Muscle of leg (tissue), 16 donors: ENCODE measurements at places on chromosomes 6 and 20. TPM values are rescaled to one million over a fixed set of nuclear protein-coding genes. Genes with fewer than 3 reads are reported as not detected.

Gene TMEM74B
- 2.2 TPM for polyA plus RNA-seq

Gene HEY2
- polyA plus RNA-seq: 14.8 TPM

Gene KIAA0408
- 17.7 TPM for polyA plus RNA-seq

Gene MMS22L
- polyA plus RNA-seq: 6.4 TPM

Gene NRN1
- polyA plus RNA-seq: 18.7 TPM

Gene SGK2
- 0.79 TPM for polyA plus RNA-seq

Gene PLTP
- 27.1 TPM for polyA plus RNA-seq

Gene POM121L2
- polyA plus RNA-seq: not detected

Gene PDE7B
- 10.9 TPM for polyA plus RNA-seq

Gene STMND1
- 0.52 TPM for polyA plus RNA-seq

Gene AVP
- polyA plus RNA-seq: not detected

Gene DZANK1
- 2.8 TPM for polyA plus RNA-seq
